ENCODE measurements at places on chromosomes 11 and 22.

DNA sequence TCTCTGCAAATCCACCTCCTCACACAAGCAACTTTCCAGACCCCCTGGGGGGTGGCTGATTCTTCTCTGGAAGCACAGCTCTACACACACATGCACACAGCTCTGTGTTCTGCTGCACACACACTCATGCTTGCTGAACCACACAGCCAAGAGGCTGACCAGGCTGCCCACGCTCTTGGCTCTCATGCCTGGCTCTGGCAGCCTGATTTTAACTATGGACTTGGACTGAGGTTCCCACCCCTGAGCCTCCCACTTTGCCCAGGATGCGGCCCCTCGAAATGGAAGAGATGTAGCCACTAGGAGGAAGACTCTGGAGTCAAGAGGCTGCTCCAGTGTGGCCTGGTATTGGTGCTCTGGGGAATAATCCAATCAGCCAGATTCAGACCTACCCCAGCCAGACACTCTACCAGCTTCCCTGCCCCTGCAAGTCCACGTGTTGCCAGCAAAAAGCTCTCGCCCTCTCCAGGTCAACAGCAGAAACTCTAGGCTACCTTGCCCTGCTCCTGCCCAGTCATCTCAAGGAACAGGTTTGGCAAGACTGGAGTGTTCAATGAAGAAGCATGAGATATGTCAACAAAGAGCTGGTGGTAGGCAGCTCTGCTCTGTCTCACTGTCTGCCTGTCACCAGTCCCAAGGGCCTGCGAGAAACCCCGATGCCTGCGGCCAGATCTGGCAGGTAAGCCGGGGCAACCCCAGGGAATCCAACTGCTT lies 8.8 kb upstream of the CASTOR1 start:
- DNase-seq: no peak

GRCh38 chr22:36569999-36570398 lies 41.0 kb upstream of the EIF3D start:
- DNase-seq: no peak

DNA sequence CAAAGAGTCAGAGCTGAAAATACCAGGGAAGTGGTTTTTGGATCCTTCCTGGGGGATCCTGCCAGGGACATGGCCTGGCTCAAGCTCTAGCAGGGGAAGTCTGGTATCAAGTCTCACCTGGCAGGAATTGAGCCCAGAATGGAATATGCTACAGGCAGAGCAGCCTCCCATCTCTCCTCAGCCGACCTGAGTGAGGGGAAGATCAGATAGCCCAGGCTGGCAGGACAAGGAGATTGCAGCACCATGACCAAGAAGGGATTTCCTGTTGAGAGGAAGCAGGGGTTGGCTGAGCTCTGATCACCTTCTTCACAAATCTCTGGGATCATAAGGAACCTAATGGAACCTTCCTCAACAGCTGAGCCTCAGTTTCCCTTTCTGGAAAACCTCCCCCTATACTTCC lies 13.0 kb downstream of the OAF start:
- no peak for DNase-seq

GRCh38 chr11:128621601-128622501 lies 34.5 kb upstream of the ETS1 start:
- no peak for DNase-seq

DNA sequence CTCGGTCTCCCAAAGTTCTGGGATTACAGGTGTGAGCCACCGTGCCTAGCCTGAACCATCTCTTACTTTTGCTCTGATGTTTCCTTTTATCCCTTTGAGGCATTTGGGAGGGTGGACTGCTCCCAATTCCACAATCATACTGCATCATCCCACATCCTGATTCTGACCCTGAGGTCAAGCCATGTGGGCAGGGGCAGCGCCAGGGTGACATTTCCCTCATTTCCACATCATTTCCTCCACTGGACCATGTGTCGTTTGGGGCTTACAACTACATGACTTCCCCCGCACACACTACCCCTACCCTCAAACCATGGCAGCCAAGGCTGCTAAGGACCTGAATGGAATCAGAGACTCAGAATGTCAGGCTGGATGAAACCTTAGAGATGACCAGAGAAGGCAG lies 26.4 kb upstream of the ZBTB16 start:
- no peak for DNase-seq

DNA sequence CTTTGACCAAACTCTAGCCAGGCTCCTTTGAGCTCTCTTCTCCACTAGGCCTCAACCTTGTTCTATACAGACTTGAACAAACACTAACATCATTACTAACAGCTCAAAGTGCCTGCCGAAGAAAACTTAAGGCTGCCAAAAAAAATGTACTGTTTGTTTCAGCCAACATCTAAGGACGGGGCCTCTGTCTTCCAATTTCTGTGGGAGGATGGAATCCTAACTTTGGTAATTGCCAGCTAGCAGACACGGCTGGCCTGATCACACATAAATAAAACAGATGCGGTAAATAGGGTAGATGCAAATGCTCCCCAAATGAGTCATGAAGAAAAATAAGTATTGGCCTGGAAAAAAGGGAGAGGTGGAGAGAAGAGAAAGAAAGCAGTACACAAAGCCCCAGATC lies 394.3 kb downstream of the TMEM135 start:
- no peak for DNase-seq

- DNase-seq: no peak
Measured at GRCh38 chr22:46894081-46894671, 131.7 kb downstream of the TBC1D22A start.

DNA sequence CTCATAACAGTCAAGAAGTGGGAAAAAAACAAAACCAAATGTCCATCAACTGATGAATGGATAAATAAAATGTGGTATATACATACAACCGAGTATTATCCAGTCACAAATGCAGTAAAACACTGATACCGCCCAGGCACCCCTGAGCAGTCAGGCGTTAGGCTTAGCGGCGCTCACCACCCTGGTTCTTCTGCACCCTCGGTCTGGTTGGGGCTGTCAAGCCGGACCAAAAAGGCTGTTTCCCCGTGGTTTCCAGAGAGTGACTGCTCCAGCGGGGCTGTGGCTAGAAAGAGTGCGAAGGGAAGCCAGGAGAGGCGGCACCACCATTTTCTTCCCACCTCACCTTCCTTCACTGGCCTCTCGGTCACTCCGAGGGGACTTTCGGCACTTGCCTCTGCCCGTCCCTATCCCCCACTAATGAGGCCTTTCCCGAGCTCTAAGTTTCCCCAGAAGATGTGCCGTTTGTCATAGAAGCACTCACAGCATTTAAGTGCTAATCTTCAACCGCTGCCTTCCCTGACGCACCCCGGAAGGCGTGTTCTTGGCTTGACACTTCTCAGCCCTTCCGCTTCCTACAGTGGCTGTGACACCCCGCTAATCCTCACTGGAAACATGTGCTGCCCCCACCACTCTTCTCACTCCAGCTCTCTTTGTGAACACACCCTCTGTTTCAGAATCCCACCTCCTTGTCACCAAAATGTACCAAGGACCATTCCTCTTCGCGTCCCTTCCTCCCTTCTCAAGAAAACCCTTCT lies 42.4 kb downstream of the FCHSD2 start:
- no peak for DNase-seq

GRCh38 chr11:88979641-88980040 lies 86.1 kb downstream of the GRM5 start:
- no peak for DNase-seq

GRCh38 chr11:69382131-69383128 lies 88.5 kb downstream of the MYEOV start:
- DNase-seq: no peak

- no peak for DNase-seq
Measured at GRCh38 chr11:78253797-78254196, 65.1 kb downstream of the USP35 start.

- DNase-seq: no peak
Measured at GRCh38 chr22:29300467-29300806, 6.0 kb upstream of the GAS2L1 start.
